ENCODE measurements at places on chromosomes 2 and 18.

DNA sequence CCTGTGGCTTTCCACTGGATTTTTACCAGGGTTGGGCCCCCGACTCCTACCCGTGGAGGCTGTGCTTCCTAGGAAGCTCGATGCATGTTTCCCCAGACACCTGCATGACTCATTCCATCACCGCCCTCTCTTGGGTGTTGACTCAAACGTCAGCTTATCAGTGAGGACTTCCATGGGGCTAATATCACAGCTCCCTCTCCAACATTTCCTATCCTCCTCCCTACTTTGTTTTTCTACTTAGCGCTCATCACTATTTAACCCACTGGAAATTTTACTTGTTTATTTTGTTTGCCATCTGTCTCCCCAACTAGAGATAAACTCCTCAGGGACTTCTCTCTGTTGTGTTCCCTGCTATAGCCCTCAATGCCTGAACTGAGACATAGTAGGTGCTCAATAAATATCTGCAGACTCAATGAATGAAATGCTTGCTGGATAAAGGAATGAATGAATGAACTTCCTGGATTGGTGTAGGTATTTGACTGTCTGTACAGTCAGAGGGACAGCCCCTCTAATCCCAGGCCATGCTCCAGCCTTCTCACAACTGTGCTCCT lies 89.7 kb upstream of the MSH2 start:
- DNase-seq: no peak

DNA sequence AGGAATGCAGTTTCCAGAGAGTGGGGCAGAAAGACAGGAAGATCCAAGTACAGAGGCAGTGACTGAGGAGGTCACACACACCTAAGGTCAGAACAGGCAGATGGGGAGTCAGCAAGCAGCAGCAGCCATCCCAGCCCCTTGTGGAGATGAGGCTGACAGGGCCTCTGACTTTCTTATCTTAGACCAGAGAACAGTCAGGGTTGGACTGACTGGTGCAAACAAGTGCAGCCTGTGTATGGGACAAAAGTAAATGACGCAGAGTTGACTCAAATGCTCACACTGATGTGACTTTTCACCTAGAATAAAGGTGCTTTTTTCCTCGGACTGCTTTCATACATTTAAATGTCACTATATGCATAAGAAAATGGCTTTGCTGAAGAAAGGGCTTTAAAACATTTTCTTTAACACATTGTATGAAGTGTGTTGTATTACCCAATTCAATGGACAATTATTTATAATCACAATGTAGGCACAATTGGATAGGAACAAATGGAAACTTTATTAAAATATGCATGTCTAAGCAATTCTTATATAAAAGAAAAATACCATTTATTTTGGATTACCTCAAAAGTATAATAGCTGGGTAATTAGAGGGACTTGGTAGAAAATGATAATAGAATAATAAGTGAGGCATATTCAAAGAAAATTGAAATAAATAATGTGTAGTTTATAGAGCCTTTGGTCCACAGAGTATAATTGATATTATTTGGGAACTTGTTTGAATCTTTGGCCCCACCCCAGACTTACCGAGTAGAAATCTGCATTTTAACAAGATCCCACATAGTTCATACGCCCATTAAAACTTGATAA lies 1321.5 kb upstream of the CELF4 start:
- no peak for DNase-seq

DNA sequence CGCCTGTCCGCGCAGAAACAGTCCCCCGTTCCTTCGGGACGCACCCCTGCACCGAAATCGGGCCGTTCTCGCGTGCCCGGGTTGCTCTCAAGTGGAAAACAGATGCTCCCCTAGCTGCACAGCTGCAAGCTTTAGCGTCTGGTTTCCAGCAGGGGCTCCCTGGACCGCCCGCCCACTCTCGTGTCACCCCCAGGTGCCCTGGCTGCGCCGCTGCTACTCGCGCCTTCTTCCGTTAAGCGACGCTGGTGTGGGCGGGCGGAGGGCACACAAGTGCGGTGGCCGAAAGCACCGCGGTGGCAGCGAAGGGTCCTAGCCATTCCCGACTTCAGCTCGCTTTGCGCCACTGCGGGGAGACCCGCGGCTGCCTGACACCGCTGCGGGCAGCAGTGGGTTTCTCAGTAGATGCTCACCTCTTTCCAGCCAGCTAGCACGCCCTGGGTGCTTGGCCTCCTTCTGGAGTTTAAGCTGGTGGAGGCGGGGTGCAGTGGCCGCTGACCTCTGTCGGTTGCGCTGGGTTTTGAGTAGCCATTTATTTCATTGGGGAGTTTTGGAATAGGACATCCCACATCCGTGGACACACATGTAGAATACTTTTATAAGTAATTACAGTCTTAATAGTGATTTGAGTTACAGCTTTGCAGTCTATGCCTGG lies 806 bp downstream of the ZNF407 start:
- DNase-seq: no peak

DNA sequence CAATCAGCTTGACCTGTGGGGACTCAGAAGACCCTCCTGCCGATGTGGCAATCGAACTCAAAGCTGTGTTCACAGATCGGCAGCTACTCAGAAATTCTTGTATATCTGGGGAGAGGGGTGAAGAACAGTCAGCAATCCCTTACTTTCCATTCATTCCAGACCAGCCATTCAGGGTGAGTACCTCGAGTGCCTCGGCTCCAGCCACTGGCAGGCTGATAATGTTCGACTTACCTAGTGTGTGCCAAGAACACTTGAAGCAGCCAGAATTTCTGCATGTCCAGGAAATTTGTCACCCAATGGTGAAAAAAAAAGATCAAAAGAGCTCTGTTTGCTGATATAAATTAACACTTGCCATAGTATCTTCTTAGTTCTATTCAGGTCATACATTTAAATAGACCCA lies 2.3 kb downstream of the LGALSL start:
- DNase-seq: no peak

GRCh38 chr2:67046591-67046990 lies 350.5 kb upstream of the ETAA1 start:
- DNase-seq: no peak

DNA sequence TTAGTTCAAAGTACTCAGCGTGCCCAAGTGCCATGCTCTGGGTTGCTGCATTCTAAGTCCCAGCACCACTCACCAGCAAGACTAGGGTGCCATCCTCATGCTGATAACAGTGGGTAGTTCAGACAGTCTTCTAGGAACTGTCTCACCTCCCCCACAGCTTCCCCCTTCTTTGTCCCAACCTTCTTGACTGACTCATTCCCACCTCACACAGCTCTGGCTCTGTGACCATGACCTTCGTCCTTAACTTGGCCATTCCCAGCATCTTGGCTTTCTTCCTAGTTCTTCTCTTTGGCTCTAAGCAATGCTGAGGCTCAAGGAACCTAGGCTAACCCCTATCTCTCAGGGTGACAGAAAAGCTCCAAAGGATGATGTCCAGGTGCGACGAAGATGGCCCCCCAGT lies 20.0 kb upstream of the CXCR4 start:
- DNase-seq: no peak

Data from cerebellar nuclear complex (tissue), 1 donor.